ENCODE measurements at places on chromosomes 12 and 14.

DNA sequence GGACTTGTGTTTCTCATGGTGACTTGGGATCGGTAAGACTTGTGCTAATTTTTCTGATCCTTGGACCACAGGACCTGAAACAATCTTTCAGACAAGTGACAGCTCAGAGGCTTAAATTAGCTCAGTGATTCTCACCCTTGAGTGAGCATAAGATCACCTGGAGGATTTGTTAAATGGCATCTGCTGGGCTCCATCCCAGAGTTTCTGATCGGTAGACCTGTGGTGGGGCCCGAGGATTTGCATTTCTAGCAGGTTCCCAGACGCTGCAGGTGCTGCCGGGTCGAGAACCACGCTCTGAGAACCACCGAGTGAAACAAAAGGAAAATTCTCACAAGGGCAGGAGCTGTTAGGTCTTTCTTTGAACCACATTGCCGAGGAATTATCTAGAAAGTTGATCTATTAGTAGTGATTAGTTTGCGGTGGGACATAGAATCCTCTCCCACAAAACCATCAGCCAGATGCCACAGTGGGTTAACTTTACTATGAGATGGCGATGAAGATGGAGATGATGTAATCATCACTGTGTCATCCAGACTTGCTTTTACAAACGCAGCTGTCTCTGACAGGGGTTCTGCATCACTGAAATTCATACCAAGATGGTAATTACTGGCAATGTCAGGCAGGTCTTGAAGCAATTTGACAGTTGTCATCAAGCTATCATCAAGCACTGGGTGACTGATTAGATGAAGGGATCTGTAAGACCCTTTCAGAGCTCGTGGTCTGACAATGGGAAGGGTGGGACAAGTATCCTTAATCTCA lies 184.0 kb downstream of the AACS start:
- no peak overlapping the region for H3K27ac ChIP-seq
- DNase-seq = no peak
- H3K4me1 ChIP-seq = no peaks in the 10 kb centered on the region
- no peak overlapping the region for H3K4me3 ChIP-seq
- H3K36me3 ChIP-seq = no peaks in the 10 kb centered on the region

DNA sequence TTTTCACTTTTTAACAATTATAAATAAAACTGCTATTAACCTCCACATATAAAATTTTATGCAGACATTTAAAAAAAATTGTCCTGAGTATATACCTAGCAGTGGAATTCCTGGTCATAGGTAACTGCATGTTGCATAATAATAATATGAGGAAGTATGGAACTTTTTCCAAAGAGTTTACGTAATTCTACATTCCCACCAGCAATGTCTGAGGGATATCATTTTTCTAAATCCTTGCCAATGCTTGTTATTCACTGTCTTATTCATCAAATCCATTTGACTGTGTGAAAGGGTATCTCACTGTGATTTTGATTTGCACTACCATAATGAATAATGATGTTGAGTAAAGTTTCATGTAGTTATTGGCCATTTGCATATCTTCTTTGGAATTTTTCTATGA lies 393.8 kb downstream of the LRFN5 start:
- no peak overlapping the region for H3K27ac ChIP-seq
- H3K27me3 ChIP-seq = no peaks in the 10 kb centered on the region
- no peak for DNase-seq
- no peak overlapping the region for H3K4me3 ChIP-seq
- no peaks in the 10 kb centered on the region for H3K36me3 ChIP-seq
- no peaks in the 10 kb centered on the region for H3K4me1 ChIP-seq

DNA sequence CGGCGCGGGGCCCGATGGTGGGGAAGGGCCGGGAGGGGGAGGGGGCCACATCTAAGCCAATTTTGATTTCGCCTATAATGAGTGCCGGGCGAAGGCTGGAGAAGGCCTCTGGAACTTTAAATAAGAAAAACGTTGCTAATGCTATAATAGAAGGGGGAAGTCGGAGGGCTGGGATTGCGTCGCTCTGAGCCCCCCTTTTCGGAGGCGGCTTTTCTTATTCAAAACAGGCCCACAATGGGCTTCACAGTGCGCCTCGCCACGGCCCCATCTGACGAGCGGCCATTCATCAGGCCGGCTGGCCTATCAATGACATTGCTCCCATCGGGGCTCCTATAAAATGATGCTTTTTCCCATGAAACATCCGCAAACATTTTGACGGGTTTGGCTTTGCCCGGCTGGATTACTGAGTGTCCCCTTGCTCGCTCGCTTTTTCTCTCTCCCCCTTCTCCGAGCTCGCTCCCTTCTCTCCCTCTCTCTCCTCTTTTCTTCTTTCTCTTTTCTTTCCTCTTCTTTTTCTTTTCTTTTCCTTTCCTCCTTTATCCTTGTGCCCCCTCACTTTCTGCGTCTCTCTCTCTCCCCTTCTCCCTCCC lies at the start of gene RFX4:
TSS of gene RFX4 (plus strand) at position 364 of the 590 bp plus-strand sequence. CDS start 317 bp downstream, outside the sequence.
- no peaks in the 10 kb centered on the region for H3K4me1 ChIP-seq
- H3K36me3 ChIP-seq = no peaks in the 10 kb centered on the region
- peak within 1 kb of the TSS; percentile 36 for H3K4me3 ChIP-seq
- H3K27ac ChIP-seq = no peak within 1 kb of the TSS

- no peak for DNase-seq
- H3K27ac ChIP-seq = no peak overlapping the region
- H3K4me1 ChIP-seq = no peaks in the 10 kb centered on the region
- no peaks in the 10 kb centered on the region for H3K27me3 ChIP-seq
- H3K36me3 ChIP-seq = no peaks in the 10 kb centered on the region
Observed at GRCh38 chr14:65465584-65465983, 53.1 kb downstream of the FUT8 start.

- H3K36me3 ChIP-seq = no peaks in the 10 kb centered on the region
- H3K4me1 ChIP-seq = no peaks in the 10 kb centered on the region
- no peak overlapping the region for H3K27ac ChIP-seq
- DNase-seq = no peak
- no peak overlapping the region for H3K4me3 ChIP-seq
- H3K27me3 ChIP-seq = no peaks in the 10 kb centered on the region
Observed at GRCh38 chr12:77070800-77071449, 5.6 kb upstream of the E2F7 start.

DNA sequence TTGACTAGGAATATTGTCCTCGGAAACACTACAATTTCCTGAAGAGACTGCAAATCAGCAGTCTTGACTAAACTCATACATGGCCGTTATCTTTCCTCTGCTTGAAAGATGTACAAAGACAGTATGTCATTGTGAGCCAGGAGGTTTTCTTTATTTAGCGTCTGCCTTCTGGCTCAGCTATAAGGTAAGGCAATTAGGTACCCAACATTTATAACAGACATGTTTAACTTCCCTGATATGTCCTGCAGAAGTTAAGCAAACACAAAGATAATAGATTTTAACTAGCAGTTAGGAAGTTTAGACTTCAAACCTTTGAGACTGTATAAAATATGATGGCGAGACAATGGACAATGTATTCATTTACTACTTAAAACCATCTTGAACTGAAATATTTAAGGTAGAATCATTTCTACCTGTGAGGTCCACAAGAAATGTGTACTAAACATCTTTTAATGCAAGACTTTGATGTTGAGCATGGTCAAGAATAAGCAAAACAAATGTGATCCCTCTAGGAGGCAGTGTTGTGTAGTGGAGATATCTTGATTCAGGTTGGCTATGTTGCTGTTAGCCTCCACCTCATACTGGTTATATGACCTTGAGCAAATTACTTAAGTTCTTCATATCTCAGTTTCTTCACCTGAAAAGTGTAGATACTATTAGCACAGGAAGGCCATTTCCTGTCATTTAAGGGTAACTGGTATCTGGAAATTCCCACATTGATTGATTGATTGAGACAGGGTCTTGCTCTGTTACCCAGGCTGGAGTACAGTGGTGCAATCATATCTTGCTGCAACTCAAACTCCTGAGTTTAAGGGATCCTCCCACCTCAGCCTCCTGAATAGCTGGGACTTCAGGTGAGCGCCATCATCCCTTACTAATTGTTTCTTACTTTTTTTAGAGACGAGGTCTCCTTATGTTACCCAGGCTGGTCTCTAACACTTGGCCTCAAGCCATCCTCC lies 96.3 kb upstream of the EEA1 start:
- H3K4me1 ChIP-seq = no peaks in the 10 kb centered on the region
- H3K4me3 ChIP-seq = no peak overlapping the region
- H3K27me3 ChIP-seq = no peaks in the 10 kb centered on the region
- no peaks in the 10 kb centered on the region for H3K36me3 ChIP-seq

- no peaks in the 10 kb centered on the region for H3K27me3 ChIP-seq
- no peak overlapping the region for H3K27ac ChIP-seq
- DNase-seq = no peak
- H3K4me3 ChIP-seq = no peak overlapping the region
Observed at GRCh38 chr12:121388421-121388981, 11.4 kb upstream of the RNF34 start.

DNA sequence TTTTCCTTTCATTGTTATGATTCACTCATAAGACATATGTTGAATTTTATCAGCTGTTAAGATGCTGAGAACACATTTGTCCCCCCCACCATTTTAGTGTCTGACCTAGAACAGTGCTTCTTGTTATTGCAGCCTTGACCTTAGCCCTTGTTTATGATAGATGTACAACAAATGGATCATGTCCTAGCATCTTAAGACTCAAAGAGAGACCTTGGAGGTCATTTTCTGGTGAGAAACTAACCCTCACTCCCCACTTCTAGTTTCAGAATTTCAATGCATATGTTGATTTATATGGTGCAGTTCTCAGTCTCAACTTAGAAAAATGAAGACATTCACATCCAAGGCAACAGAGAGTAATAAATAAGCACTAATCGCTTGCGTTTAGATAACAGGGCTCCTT lies 391.2 kb downstream of the AEBP2 start:
- no peaks in the 10 kb centered on the region for H3K4me1 ChIP-seq
- no peak overlapping the region for H3K4me3 ChIP-seq
- H3K27ac ChIP-seq = no peak overlapping the region
- no peaks in the 10 kb centered on the region for H3K36me3 ChIP-seq
- H3K27me3 ChIP-seq = no peaks in the 10 kb centered on the region

- no peak overlapping the region for H3K27ac ChIP-seq
- H3K36me3 ChIP-seq = no peaks in the 10 kb centered on the region
- H3K4me3 ChIP-seq = no peak overlapping the region
- no peaks in the 10 kb centered on the region for H3K4me1 ChIP-seq
- no peak for DNase-seq
Observed at GRCh38 chr12:3363608-3364007, 127.4 kb upstream of the PRMT8 start.

- no peaks in the 10 kb centered on the region for H3K4me1 ChIP-seq
- H3K4me3 ChIP-seq = peak overlapping the region; percentile 26
- H3K27ac ChIP-seq = no peak overlapping the region
- DNase-seq = no peak
- no peaks in the 10 kb centered on the region for H3K27me3 ChIP-seq
Observed at GRCh38 chr12:75482646-75483045, 2.1 kb downstream of the GLIPR1 start.

- no peak overlapping the region for H3K27ac ChIP-seq
- DNase-seq = no peak
- no peak overlapping the region for H3K4me3 ChIP-seq
- no peaks in the 10 kb centered on the region for H3K36me3 ChIP-seq
- no peaks in the 10 kb centered on the region for H3K27me3 ChIP-seq
Observed at GRCh38 chr12:50579757-50580267, 75.0 kb downstream of the DIP2B start.

DNA sequence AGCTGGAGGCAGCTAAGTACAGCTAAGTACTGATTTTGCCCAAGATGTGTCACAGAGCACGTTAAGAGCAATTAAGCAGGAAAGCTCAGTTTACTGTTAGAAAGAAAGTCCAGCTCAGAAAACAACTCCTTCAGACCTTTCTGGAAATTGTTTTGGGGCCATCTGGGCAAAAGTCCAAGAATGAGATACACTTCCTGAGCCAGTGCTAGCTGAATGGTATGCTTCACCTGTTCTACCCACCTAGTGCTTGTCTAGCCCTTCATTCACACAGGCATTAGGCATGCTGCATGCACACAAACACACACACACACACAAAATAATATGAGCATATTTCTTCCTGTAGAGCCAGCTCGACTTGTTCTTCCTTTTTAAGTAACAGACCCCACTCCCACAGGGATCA lies 6.6 kb upstream of the IKZF4 start:
- no peaks in the 10 kb centered on the region for H3K27me3 ChIP-seq
- H3K36me3 ChIP-seq = no peaks in the 10 kb centered on the region
- no peak overlapping the region for H3K4me3 ChIP-seq
- DNase-seq = peak; percentile 85

DNA sequence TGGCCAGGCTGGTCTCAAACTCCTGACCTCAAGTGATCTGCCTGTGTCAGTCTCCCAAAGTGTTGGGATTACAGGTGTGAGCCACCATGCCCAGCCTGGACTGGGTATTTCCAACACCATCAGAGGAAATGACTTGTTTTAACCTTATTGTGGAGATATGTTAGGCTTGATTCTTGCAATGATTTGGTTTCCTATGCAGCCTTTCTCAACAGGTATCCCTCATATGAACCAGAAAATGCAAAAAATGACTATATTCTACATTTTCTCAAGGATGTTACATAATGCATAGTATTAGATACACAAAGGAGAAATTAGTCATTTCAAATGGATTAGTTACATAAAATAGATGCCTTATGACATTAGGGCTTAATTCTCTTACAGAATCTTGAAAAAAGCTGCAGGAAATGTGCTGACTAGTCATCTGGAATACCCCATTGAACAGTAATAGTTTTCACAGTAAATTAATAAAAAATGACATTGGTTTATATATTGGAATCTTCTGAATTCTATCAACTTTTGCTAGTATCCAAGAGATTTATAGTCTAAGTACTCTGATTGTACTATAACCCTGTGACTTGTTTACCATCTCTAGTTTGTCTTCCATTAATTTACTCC lies 132.6 kb downstream of the INSM2 start:
- H3K36me3 ChIP-seq = no peaks in the 10 kb centered on the region
- no peak overlapping the region for H3K4me3 ChIP-seq
- H3K4me1 ChIP-seq = no peaks in the 10 kb centered on the region
- H3K27me3 ChIP-seq = no peaks in the 10 kb centered on the region

DNA sequence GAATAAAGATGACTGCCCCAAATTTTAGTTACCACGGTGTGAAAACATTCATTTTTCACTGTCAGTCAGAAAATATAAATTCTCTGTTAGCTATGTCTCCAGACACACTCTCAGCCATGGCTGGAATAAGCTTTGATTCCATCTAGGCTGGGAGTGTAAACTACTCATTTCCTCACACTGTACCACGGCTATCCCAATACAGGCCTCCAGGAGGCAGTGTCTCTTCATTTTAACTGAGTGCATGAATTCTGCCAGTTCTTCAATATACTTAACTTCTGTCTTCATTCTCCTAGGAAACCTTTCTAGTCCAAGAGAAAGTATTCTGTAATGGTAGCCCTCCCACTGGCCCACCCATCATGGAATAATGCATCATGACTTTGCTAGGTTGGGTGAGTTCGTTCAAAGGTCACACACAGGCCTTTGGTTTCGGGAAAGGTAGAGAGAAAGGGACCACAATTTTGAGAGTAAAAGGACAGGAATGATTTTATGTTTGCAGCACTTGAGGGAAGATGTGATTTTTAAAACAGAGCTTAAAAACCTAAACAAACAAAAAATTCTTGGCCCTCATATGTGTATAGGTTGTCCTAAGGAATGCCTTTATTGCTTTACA lies 381.1 kb downstream of the SEC23A start:
- H3K4me3 ChIP-seq = no peak overlapping the region
- no peaks in the 10 kb centered on the region for H3K4me1 ChIP-seq
- DNase-seq = peak; percentile 78
- H3K27ac ChIP-seq = no peak overlapping the region
- no peaks in the 10 kb centered on the region for H3K36me3 ChIP-seq

Measured in kidney (tissue), 22 donors.